Lung microvascular endothelial cell (primary cell): ENCODE measurements at places on chromosomes 11 and 22. TPM values are rescaled to one million over a fixed set of nuclear protein-coding genes. Genes with fewer than 3 reads are reported as not detected.
A peak's percentile ranks its signal among the peaks of the same experiment; 100 is the strongest.

GRCh38 chr22:38870312-38870741 lies 1.7 kb downstream of the CBX6 start:
- peak; percentile 85 for DNase-seq

DNA sequence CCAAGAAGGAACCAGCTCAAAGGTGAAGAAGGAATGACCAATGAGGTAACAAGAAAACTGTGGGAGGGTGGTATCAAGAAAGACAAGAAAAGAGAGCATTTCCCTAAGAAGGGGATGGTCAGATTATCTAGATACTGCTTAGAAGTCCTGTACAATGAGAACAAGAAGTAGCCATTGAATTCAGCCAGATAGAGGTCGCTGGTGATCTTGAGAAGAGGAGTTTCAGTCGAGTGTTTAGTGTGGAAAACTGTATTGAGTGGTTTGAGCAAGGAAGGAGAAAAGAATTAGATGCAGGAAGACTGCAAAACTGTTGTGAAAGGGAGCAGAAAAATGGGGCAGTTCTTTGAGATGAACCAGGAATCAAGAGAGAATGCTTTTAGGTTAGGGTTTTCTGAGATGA lies 74.6 kb upstream of the FAT3 start:
- DNase-seq = no peak

DNA sequence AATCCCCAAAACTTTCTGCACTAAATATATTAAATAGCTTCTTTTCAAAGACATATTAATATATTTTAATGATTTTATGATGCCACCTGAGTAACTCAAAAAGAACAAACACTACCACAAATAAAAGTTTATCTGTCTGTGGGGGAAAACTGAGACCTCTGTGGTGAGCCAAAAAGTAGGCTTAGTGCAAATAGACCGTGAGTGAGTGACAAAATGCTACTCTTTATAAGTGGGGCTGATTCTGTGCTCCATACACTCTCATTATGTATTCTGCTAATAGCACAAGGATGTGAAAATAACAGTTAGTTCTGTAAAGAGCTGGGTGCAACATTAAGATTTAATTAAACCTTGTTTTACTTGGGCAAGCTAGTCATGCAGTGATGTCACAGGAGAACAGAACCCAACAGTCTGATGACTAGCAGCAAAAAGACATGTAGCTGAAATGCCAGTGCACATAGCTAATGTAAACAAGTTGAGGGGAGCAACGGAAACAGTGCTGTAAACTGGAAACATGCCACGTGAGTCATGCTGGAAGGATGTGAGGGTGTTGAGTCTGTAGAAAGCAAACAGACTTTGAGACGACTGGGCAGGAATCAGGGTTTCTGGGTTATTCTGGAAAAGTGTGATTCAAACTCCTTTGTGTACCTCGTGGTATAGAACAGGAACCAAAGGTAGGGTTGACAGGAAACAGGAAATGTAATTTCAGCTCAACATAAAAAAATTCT lies 1130.4 kb downstream of the LRRC4C start:
- DNase-seq = peak; percentile 100

- no peak for DNase-seq
Measured at GRCh38 chr11:27977031-27977430, 130.9 kb downstream of the KIF18A start.

The BDNF gene
- total RNA-seq = under 0.01 and 0.22 TPM in 2 replicates

GRCh38 chr11:61771195-61771894 lies 18.9 kb downstream of the MYRF start:
- DNase-seq = no peak

- DNase-seq = peak; percentile 51
Measured at GRCh38 chr11:118618115-118618990, 10.9 kb downstream of the PHLDB1 start.

DNA sequence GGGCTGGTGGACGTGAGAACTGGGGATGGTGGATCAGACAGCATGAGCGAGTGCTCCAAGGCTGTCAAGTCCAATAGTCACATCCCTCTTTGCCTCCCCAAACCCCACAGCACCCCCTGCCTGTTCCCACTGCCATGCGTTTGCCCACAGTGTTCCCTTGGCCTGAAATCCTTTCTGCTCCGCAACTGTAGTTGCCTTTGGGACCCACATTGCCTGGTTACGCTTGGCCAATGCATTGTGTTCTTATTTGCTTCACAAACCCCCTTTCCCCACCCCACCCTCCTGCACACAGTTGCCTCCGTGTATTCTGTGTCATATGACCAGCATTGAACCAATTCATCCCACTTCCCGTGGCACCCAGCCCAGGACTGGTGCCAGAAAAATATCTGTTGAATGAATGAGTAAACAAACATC lies 2.1 kb upstream of the KIAA0930 start:
- DNase-seq = peak; percentile 89

GRCh38 chr11:25065746-25066145 lies 568.9 kb downstream of the LUZP2 start:
- DNase-seq = no peak

The CSRP3 gene
- total RNA-seq = not detected in 2 replicates

The CTSW gene
- 0.20 and 0.22 TPM in 2 replicates for total RNA-seq

GRCh38 chr22:25564979-25565677 lies 653 bp downstream of the GRK3 start:
- DNase-seq = peak; percentile 35

DNA sequence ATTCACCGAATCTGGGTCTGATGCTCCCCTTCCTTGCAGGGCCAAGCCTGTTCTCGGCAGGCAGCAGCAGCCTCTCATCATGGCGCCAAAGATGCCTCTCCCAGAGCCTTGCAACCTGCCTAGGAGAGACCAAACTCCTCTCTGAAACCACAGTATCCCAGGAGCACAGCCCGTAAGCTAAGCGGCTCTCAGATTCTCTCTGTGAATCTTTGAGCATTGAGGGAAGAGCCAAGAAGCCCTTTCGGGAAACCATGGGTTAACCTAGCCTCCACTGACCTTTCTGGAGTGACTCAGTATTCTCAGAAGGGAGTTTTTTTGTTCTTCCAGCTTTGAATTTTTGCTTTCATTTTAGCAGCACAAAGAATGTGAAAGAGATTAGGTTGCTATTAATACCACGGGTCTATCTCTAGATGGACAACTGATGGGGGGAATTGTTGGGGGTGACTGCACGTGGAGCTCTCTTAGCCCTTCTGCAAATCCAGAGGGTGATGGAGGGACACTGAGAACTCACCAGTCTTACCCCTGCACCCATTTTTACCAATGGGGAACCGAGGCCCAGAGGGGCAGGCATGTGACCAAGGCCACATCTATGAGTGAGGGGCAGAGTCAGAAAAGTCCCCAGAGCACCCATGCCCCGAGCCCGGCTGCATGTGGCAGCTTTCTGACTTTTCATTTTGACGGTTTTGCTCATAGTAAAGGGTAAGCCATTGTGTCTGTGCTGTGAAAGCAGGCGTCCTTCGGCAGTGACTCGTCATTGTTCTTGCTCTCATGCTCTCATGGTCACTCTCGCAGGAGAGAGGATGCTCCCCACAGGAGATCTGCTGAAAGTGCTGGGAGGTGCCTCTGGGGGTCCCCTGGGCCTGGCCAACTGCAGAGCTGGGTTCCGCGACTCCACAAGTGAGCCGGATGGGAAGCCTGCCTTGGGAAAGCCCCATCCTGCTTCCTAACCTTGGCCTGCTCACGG lies 36.0 kb downstream of the IRAG1 start:
- peak; percentile 71 for DNase-seq

- DNase-seq = no peak
Measured at GRCh38 chr11:123775289-123775688, 21.0 kb upstream of the OR6X1 start.

The DAGLA gene
- total RNA-seq = 1.5 and 3.0 TPM in 2 replicates

The SCGB1A1 gene
- total RNA-seq = not detected in 2 replicates

GRCh38 chr11:78080818-78081495 lies 1.3 kb upstream of the NDUFC2 start:
- no peak for DNase-seq

GRCh38 chr11:82682003-82682751 lies 51.5 kb downstream of the FAM181B start:
- DNase-seq = peak; percentile 83

The OR52A5 gene
- not detected in 2 replicates for total RNA-seq

The EFCAB6 gene
- 0.20 and 0.22 TPM in 2 replicates for total RNA-seq

DNA sequence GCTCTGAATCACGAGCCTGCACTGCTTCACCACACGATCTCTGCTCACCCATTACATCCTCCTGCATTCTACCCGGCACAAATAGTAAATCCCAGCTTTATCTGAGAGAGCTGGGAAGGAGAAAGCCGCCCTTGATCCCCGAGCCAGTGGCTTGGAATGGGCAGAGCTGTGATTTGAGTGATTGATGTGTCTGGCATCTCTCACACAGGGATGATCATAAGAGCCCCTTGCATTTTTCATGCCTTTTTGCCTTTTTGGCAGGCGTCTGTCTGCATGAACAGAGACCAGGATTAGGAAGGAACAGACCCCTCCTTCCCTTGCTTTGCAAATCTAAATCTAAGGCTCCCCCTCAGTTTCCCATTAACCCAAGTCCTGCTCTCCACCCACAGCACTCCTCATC lies 945.3 kb downstream of the NTM start:
- no peak for DNase-seq

The ELF5 gene
- not detected in 2 replicates for total RNA-seq

The BTBD10 gene
- total RNA-seq = 80.2 and 98.0 TPM in 2 replicates

The MUC6 gene
- total RNA-seq = not detected in 2 replicates

DNA sequence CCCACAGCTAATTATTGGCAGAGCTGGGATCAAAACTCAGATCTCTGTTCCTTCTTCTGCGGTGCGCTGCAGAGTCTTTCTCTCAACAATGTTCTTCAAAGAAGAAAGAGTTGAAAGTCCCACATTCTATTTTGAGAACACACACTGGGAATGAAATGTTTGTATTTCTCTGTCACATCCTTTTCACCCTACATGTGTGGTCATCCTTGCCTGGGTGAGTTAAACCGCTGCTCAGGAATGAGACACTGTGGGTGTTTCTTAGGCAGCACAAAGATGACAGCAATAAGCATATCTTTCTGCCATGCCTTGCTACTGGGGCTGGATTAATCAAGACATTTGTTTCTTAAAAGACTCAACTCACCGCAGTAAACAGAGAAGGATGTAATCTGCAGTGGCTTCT lies 222.6 kb downstream of the LARGE1 start:
- DNase-seq = no peak

The OR2AG1 gene
- not detected in 2 replicates for total RNA-seq

DNA sequence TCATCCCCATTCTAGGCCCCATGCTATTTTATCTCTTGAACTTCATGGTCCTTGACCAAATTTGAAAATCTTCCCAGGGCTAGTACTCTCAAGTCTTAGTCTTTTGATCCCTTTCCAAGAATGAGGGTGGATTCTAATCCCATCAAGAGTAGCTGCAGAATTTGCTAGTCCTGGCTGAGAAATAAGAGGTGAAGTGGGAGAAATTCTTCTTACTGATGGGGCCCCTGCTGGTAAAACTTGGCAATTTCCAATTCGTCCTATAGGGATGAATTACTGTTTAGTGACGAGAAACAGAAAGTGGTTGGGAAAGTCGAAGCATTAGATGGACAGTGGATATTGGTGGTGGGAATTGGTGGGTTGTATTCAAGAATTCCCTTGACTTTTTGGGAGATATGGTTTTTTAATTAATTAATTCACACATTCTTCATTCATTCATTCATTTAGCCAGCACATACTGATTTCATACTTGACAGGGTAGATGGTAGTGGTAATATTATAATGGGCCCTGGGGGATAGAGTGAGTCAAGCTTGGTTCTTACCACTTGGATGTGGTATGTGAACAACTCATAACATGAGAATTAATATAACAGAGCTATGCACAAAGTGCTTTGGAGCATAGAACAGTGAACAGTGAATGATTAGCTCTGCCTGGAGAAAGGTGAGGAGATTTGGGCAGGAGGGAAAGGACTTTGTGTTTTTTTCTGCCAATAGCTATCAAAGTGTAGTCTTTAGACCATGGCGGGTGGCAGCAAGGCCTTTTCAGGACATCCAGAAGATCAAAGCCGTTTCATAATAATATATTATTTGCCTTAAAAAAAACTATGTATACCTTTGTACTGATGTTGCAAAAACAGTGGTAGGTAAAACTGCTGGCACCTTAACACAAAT lies 103.8 kb downstream of the STIM1 start:
- DNase-seq = peak; percentile 35

- DNase-seq = no peak
Measured at GRCh38 chr11:20310137-20310536, 53.4 kb upstream of the HTATIP2 start.

The SAA1 gene
- not detected in 2 replicates for total RNA-seq

DNA sequence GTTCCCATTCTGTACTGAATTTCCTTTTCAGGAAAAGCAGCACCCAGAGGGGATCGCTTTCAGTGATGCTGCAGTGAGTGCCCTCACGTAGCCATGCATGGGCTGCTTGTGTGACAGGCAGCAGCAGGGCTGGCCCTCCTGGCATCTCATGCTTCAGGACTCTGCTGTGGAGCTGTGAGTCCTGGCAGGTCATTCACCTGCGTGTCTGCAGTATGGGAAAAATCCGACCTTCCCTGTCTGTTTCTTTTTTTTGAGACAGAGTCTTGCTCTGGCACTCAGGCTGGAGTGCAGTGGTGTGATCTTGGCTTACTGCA lies 13.4 kb downstream of the GLB1L2 start:
- DNase-seq = no peak

DNA sequence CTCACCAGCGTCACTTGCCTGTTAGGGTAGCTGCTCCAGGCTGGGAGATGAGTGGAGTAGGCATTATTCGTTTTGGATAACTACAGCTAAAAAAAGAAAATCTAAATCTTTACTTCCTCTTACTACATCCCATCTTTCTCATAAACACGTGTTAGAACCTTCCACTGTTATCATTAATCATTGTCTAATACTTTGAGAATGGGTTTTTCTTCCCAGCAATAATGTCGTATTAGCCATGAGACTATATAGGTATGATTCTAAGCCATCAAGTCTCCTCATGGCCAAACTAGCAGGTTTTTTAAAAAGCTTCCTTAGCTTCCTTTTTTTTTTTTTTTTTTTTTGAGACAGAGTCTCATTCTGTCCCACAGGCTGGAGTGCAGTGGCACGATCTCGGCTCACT lies 3.9 kb upstream of the TEF start:
- no peak for DNase-seq

GRCh38 chr11:46916286-46917108 lies 1.9 kb downstream of the LRP4 start:
- peak; percentile 55 for DNase-seq

- DNase-seq = no peak
Measured at GRCh38 chr22:17108256-17109112, 12.7 kb downstream of the TMEM121B start.

- DNase-seq = no peak
Measured at GRCh38 chr11:68541116-68541515, 80.6 kb downstream of the PPP6R3 start.

The BTBD18 gene
- total RNA-seq = not detected in 2 replicates

The CLMP gene
- 0.22 TPM in 1 of 2 replicates, not detected in the other for total RNA-seq

The STIM1 gene
- total RNA-seq = 16.1 and 32.7 TPM in 2 replicates

The OOSP2 gene
- total RNA-seq = not detected in 2 replicates

The VSIG10L2 gene
- not detected in 2 replicates for total RNA-seq

The MS4A15 gene
- not detected in 2 replicates for total RNA-seq
